ENCODE measurements at places on chromosomes 7 and 10.

GRCh38 chr10:132205650-132206376 lies 19.1 kb downstream of the DPYSL4 start:
- no peak for DNase-seq

- DNase-seq, result no peak
Measured at GRCh38 chr7:32605032-32605431, 109.7 kb downstream of the AVL9 start.

GRCh38 chr10:110508806-110509544 lies 11.3 kb downstream of the DUSP5 start:
- DNase-seq, result no peak

GRCh38 chr10:91163869-91164474 lies 56.5 kb upstream of the PCGF5 start:
- DNase-seq, result peak; percentile 58

DNA sequence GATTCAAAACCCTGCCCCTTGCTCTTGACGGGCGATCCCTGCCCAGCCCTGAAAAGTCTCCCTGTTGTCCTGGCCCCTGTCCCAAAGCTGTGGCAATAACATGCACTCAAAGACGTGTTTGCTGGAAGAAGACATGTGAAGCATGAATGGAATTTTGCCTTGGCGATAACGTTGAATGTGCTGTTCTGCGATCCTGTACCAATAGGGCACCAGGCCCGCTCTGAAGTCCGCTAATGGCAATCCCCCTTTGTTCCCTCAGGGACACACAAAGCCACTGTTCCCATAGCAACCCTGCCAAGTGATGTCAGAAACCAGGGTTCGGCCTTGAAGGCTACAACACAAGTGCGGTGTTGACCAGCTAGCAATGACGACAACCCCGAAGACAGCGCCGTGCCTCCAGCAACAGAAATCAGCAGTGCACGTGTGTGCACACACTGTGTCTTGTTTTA lies 284.6 kb downstream of the KLF6 start:
- DNase-seq, result no peak

DNA sequence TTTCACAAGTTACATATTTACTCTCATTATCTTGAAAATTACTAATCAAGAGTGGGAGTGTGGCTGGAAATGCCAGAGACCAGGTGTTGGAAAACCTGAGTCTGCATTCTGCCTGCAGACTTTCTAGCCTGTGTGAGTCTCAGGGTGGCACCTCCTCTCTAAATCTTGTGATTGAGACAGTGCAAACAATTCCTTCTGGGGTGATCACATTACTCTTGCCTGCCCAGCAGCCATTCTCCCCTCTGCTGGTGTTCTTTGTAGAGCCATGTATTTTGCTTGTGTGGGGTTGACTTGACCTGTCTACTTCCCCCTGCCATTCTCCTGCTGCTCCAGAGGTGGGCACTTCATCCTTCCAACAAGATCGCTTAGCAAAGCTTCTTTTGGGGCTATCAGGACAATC lies 101.1 kb downstream of the RAPGEF5 start:
- no peak for DNase-seq

- no peak for DNase-seq
Measured at GRCh38 chr7:16025696-16026095, 339.2 kb upstream of the MEOX2 start.

GRCh38 chr7:1119201-1119600 lies 31.3 kb downstream of the GPER1 start:
- DNase-seq, result no peak

- no peak for DNase-seq
Measured at GRCh38 chr7:19121977-19122588, 4.6 kb upstream of the TWIST1 start.

- DNase-seq, result no peak
Measured at GRCh38 chr10:28981007-28981406, 303.7 kb downstream of the BAMBI start.

DNA sequence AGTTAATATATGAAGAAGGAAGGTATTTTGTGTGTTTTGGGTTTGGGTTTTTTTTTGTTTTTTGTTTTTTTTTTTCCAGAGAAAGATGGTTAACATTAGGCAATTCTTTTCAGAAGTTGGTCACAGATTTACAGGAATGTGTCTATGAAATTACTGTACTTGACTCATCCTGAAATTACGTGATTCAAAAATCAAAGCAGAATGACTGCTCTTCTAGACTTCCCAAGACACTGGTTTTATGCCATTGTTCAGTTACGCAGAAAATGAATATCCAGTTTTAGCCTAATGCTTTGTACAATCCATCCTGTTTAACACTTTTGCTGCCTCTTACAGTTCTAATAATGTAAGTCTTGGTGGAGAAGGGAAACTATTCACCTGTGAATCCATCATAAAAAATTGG lies 39.7 kb upstream of the CELF2 start:
- DNase-seq, result no peak

GRCh38 chr10:132304756-132305509 lies 2.8 kb downstream of the STK32C start:
- no peak for DNase-seq

GRCh38 chr10:75029857-75030256 lies 81.6 kb upstream of the SAMD8 start:
- DNase-seq, result no peak

DNA sequence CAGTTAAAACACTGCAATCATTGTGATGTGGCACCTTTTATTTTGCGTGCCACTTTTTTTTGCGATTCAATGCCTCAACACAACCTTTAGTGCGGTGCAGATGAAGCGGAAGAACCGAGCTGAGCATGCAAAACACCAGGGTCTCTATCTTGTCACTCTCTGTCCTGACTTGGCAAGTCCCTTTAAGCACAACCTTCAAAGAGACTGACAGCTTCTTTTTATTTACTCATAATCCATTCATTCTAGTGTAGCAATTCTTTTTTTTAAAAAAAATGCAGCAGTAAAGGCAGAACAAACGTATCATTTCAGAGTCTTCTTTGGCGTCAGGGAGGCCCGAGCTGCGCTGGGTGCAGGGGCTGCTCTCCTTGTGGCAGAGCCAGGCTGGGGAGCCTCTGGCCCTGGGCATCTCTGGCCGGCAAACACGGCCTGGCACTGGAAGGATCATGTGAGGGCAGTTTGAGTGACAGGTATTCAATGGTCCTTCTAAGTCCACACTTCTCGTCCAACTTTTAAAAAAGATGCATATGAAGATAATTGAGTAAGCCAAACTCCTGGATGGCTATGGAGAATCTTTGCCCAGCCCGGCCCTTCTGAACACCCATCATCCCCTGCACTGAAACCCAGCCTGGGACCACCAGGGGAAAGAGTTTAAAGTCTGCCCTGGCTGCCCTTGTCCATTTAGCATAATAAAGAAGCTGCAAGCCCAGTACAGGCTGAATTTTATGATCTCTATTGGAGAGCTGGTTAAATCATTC lies 3.9 kb downstream of the PTF1A start:
- no peak for DNase-seq

DNA sequence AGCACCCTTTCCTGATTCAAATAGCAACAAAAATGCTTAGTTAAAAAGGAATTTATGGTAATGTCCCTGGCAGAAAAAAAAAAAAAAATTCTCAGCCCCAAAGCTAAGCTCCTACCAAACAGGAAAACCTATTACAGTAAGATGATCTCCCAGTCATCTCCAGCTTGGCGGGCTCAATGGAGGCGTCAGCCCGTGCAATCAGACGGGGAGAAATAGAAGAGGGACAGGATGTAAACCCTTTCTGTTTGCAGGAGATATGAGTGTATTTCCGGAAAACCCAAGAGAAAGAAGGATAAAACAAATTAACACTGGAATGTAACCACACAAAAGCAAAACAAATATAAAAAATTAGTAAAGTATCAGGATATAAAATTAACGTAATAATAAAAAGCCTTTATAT lies 242.8 kb downstream of the TCERG1L start:
- DNase-seq, result no peak

DNA sequence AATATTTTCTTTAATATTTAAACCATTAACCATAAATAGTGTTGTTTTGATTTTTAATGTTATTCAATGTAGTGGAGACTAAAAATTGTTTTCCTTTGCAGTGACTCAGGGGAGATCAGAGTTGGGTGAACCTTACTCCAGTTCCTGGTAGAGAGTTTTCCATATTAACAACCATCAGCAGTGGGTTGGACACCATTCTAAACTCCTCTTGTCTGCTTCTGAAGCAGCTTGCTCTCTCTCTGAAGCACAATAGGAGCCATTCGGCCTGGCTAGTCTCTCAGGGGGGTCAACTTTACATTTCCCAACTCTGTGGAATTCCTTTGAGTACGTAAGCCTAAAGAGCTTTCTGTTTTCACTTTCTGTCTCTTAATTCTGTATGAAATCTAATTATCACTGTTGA lies 9.4 kb upstream of the NRG3 start:
- no peak for DNase-seq

DNA sequence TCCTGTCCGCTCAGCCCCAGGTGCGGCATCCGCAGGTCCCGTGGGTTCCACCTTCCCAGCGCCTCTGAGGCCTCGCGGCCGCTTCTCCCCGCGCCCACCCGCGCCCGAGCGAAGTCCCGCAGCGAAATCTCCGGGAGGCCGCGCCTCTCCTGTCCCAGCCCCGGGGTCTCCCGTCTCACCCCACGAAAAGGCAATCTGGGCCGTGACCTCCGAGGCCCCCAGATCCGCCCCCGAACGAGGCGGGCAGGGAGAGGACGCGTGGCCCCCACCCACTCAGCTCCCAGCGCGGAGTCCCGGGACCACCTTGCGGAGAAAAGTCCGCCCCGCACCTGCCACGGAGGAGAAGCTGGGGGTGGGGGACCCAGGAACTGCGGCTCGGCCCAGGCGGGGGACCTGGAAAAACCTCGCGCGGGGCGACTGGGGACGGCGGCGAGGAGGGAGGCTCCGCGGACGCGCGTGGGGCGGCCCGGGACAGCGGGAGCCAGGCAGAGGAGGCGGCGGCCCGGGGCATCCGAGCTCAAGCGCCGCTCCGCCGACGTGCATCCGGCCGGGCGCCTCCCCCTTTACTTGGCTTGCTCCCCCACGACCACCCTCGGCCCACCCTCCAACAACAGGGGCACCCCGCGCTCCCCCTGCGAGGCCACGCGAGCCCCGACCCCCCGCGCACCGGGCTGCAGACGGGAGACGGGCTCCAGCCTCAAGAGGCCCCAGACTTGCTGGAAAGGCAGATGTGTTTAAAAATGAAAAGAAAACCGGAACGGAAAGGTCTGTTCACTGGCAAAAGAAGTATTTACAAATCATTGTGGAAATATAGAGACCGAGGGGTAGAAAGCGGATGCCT lies 33.0 kb upstream of the RNF32 start:
- DNase-seq, result no peak

DNA sequence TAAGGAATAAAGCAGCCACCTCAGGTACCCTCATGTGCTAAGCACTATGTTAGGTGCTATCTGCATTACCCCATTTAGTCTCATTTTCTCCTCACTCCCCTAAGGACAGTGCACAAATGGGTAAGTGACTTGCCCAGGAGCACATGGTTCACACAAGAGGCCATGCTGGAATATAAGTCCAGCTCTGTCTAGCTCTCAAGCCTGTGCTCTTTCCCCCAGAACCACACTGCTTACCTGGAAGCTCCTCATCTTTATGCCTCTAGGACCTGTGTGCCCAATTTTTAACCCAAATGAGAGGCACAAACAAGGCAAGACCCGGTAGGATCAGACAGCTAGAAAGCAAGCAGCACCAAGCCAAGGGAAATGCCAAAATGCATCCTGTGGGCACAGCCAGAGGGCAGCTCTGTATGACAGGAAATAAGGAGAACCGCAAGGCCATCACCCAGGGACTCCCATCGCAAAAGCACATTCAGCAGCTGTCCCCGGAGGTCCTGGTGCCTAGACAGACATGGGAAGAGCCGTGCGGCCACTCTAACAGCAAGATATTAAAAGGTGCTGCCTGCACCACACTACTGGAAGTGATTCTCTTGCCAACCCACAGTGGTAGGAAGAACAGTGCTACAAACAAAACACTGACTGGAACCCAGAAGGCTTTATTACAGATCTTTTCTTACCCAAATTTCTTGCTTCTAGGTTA lies 88.1 kb downstream of the GSAP start:
- DNase-seq, result no peak

DNA sequence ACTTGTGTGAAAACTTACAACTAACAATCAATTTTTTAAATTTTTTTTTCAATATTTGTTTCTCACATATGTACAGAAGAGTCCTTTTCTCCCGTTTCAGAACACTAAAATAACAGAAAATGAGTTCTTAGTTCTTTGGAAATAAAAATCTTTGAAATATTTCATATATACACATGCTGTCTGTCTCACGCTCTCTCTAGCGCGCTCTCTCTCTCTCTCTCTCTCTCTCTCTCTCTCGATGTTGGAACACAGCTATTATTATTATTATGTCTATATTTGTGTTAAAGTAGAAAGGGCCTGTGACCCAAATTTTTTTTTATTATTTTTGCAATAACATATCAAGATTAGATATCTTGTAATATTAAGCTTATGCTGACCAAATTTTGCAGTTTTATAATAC lies 96.9 kb upstream of the GATA3 start:
- DNase-seq, result no peak

- no peak for DNase-seq
Measured at GRCh38 chr10:70662362-70663220, 9.7 kb upstream of the ADAMTS14 start.

DNA sequence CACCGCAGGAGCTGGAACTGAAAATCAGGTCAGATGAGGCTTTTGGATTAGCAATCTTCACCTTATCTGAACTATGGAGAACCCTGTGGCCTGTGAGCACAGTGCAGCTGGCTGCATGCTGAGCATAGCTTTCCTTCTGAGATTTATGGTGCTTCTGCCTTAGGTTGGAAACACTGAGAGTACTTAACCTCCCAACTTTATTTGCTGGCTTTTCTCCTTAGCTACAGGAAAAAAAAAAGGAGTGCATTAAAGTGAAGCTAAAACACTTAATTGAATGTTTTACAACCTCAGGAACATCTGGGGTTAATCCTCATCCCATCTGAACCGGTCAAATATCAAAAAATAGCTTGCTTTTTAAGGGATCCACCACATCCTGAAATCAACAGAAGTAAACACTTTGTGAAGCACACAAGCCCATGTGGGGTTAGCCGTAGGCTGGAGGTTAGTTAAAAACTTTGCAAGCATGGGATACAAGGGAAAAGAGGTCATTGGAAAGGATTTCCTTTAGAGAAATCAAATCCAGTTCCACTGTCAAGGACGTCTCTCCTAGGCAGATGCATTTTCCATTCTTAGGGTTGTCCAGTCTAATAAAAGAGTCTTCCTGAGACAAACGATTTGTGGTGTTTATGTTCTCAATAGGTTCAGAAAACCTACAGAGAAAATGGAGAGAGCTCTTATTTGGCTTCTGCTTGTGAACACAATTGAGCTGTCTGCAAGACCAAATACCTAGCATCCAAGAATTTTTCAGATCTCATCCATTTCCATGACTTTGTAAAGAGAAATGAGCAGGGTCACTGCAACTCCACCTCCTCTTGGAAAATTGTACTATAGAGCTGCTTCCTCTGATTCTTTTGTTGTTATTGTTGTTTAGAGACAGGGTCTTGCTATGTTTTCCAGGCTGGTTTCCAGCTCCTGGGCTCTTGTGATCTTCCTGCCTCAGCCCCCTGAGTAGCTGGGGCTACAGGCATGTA lies 470.4 kb upstream of the IGFBP3 start:
- no peak for DNase-seq

GRCh38 chr7:111394891-111395290 lies 167.4 kb downstream of the IMMP2L start:
- DNase-seq, result no peak

Measured in stimulated activated CD8-positive, alpha-beta memory T cell treated with anti-CD3 and anti-CD28 coated beads, Interleukin-7, amount 100 ng/mL, for 1 hour (primary cell).